Posterior cingulate gyrus (tissue), 11 donors: ENCODE measurements at places on chromosomes 16 and 17.

- no peak for DNase-seq
These were observed 3.1 kb downstream of the PHAF1 start for GRCh38 chr16:67112591-67113399.

DNA sequence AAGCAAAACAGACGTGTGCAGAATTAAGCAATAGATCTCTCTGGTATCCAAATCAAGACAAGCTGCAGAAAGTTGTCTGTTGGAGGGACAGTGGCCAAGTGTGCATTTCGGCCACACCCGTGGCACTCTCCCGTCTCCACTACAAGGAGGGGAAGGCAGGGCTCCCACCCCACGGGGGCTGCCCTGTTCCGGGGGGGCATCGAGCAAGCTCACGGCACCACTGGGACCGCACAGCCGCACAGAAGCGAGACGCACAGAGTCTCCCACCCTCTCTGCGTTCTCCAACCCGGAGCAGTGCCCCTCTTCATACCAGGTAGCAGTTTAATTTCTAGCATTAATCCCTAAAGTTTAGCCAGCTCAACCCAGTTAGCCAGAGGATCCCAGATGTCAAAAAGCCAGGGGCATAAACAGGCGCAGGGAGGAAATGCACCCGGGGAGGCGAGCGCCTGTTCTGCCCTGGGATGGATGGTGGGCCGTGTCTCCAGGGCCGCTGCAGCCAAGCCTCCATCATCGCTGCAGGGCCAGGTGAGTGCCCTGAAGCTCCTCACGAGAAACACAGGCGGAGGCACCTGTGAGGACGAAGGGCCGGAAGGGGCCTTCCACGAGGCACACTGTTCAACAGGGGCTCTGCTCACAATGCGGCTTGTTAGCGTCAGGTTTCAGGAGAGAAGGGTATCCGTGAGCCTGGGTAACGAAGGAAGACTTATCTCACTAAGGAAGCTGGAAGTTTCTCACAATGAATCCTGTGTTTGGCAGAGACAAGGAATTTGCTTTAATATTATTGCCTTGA is 42.1 kb upstream of the METRNL start:
- peak; percentile 45 for DNase-seq

DNA sequence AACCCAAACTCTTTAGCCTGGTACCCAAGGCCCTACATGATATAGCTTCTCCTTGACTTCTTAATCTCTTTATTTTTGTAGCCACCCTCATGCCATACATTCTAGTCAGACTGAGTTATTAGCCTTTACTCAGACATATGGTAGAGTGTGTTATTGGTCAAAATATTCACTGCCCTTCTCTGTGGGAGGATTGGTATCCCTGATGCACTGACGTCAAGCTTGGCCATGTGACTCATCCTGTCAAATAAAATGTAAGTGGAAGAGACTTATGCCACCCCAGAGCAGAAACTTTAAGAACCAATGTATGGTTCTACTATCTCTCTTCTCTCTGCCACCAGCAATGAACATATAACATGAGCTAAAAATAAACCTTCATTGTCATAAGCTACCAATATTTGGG is 12.2 kb upstream of the BEAN1 start:
- no peak for DNase-seq

DNA sequence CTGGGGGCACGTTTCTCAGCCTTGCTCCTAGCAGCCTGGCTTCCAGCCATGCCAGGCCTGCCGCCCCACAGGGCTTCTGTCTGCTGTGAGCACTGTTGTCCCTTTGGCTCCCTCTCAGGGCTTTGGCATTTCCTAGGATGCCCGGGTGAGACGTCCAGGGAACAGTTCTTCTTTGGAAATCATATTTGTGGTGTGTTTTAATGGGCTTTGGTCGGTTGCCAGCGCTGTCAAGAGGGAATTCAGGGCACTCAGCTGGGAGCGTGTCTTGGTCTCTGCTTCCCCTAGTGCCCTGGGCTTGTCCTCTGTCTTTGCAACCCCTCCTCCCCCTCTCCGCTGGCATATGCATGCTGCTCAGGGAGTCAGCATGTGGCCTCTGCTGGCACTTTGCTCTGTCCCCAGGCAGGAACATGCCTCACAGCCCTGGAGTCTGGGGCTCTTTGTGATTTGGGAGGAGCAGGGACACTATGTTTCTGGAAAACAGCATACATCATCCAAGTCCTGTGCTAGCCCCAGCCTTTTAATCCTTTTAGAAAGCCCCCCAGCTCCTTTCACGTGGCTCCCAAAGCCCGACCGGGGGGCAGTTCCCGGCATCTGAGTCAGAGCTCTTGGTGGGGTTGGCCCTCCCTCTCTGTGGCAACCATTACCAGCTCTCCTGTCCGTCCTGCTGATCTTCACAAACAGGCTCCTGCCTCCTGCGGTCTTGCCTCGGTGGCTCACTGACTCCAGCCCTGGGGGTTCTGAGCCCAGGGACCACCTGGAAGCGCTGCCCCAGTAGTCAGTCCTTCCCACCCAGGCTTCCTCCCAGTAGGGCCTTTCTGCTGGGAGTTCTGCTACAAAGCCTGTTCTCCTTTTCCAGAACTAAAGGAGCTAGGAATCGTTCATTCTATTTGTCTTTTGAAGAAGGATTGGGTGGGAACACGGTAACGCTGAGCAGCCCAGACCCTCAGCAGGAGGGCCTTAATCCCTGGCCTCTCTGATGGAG is 26.7 kb downstream of the SAP30BP start:
- peak; percentile 87 for DNase-seq

GRCh38 chr17:32697728-32698625 is 178.9 kb downstream of the MYO1D start:
- DNase-seq = no peak

GRCh38 chr16:23597003-23597756 is 1.1 kb upstream of the NDUFAB1 start:
- DNase-seq = no peak

- peak; percentile 75 for DNase-seq
These were observed 25.6 kb upstream of the MRPS23 start for GRCh38 chr17:57875290-57876022.

DNA sequence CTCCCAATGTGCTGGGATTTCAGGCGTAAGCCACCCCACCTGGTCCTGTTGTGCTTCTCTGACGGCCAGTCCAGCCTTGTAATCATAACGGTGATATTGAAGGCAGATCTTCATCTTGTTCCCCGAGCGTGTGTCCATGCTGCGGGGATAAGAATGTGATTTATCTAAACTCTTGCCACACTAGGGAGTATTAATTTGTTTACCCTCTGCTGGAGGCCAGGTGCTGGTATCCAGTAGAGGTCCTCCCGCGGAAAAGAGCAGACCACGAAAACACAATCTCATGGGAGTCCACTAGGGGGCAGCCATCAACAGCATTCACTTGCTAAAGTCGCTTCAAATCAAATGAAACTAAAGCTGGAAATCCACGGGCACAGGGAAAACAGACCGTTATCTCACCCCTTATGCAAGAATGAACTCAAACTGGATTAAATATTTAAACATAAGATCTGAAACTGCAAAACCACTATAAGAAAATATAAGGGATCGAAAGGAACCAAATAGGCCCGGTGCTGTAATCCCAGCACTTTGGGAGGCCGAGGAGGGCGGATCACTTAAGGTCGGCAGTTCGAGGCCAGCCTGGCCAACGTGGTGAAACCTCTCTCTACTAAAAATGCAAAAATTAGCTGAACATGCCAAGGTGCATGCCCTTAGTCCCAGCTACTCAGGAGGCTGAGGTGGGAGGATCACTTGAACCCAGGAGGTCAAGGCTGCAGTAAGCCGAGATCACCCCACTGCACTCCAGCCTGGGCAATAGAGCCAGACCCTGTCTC is 22.3 kb upstream of the RBBP6 start:
- peak; percentile 96 for DNase-seq

- no peak for DNase-seq
These were observed 9.4 kb downstream of the NPRL3 start for GRCh38 chr16:129075-129474.

DNA sequence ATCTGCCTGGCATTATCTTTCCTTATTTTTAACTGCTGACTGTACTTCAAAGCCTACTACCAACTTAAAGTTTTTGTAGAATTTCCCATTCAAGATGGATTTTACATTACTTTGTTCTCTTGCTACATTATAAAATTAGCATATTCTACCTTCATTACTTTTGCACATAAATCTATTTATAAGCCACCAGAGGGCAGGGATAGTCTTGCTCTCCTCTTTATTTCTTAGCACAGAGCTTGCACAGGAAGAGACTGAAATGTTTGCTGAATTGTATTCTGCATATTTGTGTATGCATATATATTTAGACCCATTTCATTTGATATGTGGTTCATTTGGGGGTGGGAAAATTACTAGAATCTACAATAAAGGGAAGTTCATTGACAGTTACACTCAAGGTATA is 108.0 kb downstream of the SKAP1 start:
- DNase-seq = no peak
